ENCODE measurements at places on chromosomes 5 and 9.
A peak's percentile ranks its signal among the peaks of the same experiment; 100 is the strongest.

- DNase-seq = no peak
These were observed 123.9 kb downstream of the TLE4 start for GRCh38 chr9:79695531-79696175.

DNA sequence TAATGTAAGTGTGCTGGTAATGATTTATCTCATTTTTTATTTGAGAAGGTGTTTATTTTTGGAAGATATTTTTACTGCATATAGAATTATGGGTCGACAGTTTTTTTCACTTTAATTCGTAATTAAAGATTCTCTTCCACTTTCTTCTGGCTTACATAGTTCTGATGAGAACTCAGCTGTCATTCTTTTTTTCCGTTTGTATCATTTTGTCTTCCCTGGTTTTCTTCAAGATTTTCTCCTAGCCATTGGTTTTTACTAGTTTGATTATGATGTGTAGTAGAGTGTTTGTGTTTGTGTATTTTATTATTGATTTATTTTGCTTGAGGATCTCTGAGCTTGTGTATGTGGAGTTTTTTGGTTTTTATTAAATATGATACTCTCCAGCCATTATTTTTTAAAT, 21.7 kb downstream of the SLF1 start:
- DNase-seq = no peak

- peak; percentile 41 for DNase-seq
These were observed 20.1 kb upstream of the TCERG1 start for GRCh38 chr5:146426853-146427618.

GRCh38 chr5:146706321-146706972, 172.1 kb downstream of the PPP2R2B start:
- no peak for DNase-seq

DNA sequence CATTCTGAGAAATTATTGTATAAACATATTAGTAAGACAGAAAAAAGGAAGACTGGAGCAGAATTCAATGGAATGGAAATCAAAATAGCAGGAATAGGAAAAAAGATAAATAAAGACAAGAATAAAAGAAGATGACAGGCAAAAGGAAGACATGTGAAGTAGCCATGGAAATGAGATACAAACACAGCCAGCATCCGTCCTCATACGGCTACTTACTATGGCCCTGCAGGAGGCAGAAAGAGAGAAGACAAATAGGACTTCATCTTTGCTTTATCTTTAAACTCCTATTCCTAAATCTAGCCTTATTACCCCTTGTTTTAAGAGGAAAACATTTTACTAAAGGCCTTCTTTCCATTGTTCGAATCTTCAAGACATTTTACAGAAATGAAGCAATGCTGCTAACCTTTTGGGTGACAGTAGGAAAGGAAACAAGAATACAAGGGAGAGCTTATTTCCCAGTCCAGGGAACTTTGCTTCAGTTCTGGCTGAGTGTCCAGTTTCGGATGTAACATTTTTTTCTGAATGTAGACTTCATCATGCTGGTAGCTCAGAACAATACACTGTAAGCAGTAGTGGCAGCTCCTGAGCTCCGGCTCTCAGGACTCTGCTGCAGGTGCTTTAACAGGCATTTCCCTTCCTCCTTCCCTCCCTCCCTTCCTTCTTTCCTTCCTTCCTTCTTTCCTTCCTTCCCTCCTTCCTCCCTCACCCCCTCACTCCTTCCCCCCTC, 106.4 kb upstream of the SLC12A2 start:
- DNase-seq = no peak

GRCh38 chr9:130839132-130840111, 4.4 kb downstream of the ABL1 start:
- DNase-seq = no peak

GRCh38 chr5:82881571-82882174, 195.5 kb downstream of the TMEM167A start:
- no peak for DNase-seq

DNA sequence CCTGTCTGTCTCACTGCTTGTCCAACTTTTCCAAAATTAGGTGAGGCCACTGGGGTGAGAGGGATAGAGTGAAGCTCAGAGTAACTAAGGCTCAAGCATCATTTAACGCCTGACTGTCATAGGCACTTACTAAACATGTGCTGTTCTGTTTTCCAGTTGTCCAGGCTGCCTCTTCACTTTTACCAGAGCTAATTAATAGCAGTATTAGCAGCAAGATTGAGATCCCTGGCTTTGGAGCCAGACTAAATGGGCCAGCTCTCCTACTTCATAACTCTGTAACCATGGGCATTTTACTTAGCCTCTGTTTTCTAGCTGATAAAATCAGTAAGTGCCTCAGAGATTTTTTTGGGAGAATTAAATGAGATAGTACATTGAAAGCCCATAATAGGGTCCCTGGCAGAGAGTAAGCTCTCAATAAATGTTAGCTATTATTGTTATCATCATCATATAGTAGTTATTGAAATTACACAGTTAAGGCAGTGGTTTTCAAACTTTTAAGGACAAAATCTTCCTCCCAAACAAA, 146.2 kb upstream of the LHFPL2 start:
- no peak for DNase-seq

- DNase-seq = no peak
These were observed 5.6 kb upstream of the LRRC70 start for GRCh38 chr5:62572918-62573514.

DNA sequence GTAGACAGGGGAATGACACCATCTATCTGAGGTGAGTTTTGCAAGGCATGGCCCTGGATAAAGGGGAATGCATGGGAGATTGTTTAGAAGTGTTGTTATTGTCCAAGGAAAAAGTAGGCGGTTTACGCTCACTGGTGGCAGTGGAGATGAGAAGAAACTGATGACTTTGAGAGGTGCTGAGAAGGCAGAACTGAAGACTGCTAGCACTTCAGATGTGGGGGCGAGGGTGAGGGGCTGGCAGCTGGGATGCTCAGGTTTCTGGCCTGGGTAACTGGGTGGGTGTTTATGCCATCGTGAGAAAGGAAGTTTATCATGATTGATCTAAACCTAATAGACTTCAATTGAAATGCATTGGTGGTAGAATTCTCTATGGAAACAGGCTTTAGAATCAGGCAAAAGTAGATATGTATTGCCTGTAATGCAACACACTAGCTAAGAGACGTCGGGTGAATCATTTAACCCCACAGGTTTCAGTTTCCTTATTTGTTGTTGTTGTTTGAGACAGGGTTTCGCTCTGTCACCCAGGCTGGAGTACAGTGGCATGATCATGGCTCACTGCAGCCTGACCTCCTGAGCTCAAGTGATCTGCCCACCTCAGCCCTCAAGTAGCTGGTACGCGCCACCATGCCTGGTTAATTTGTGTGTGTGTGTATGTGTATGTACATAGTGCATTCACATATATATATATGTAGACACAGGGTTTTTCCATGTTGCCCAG, 123.5 kb downstream of the SLC24A2 start:
- DNase-seq = no peak
